ENCODE measurements at places on chromosomes 3 and 15.

- DNase-seq, result no peak
Observed at GRCh38 chr3:61570813-61571212, 9.4 kb downstream of the PTPRG start.

GRCh38 chr15:51288143-51289065 lies 50.0 kb downstream of the CYP19A1 start:
- no peak for DNase-seq

DNA sequence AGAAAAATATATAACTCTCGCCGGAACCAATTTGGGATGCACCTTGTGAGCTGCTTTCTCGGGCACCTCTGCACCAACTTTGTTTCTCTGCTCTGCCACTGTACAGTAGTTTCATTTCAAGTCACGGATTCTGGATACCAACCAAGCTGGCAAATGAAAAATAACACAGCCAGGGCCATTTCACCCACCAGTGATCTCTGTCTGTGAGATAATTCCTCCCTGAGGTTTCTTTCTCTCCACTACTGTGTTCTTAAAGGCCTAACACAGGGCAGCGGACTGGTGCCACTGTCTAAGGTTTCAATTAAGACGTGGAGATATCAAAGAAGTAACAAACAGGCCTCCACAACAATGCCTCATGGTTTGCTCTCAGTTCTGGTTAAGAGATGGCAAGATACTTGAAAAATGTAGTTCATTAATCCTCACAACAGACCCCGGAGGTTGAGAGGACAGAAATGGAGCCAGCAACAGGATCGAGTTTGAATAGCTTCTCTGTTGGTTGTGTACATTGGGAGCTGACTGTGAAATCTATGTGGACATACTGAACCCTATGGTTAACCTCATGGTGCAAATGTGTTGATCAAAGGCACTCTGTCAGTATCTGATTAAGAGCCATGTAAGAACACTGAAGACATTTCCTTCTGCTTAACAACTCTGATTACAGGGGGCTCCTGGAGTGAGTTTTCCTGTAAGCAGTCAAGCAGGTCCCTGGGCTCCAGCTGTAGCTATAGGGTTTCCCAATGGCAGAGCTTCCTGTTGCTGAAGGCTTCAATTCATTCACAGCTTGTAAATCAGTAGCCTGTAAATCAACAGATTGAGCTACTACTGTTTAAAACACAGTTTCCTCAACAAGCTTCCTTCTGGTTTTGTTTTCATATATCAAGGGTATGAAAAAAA lies 470.5 kb downstream of the EPHA3 start:
- DNase-seq, result no peak

DNA sequence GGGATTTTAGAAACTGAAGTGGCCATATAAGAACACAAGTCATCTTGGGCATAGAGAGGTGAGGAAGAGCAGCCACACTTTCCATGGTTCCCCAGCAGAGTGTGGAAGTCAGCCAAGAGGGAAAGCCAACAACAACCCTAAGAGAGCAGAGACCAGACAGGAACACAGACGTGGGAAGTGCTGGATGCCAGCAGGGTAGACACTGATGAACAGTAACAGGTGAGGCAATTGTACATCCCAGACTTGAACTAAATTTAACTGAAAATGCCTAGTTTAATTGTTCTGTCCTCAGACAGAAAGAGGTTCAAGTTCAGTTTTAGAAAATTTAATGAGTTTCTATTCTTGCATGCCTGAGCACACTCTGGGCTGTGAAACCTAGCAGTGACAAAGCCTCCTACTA lies 212.1 kb downstream of the ATP8B4 start:
- DNase-seq, result no peak

DNA sequence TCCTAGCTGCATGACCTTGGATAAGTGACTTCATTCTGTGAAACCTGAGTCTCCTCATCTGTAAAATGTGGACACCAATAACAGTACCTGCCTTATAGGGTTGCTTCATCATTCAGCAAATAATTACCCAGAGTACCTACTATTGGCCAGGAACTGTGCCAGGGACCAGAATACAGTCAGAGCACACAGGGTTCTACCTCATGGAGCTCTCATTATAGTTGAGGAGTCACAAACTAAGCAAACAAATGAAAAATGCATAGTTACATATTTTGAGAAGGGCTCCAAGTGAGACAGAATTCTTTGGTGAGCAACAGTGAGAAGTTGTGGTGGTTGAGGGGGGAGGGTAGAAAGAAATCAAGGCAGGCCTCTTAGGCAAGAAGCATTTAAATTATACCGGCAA lies 308.6 kb upstream of the WNT5A start:
- no peak for DNase-seq

DNA sequence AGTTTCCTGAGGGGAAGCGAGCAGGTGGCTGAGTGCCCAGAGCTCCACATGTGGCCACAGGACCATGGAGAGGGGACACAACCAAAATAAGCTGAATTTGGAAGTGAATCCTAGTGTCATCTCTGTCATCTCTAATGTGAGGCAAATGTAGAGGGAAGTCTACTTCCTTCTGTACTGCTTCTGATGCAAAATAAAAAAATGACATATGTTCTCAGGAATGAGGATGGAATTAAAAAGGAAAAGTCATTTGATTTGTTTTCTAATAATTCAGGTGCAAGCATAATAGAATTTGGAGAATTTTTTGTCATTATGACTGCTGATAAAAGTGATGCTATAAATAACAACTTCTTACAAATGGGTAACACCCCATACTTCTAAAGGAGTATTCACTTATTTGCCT lies 59.5 kb upstream of the POU1F1 start:
- no peak for DNase-seq

GRCh38 chr3:48413086-48413485 lies 16.8 kb downstream of the PLXNB1 start:
- DNase-seq, result no peak

DNA sequence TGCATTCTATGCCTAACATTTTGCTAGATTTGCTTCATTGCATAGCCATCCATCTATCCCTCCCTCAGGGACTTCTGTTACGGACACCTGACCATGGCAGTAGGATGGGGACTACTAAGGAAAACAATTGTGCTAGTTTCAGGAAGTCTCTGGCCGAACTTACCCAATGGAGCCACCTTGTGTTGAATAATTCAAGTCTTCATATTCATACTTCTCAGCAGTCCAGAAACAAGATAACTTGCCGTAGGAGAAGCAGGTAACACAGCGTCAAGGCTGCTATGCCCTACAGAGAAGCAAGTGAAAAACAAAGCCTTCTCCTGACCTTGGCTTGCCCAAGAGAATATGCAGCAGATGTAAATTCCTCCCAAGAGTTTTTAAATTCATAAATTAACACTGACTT lies 685.3 kb downstream of the GRM7 start:
- no peak for DNase-seq

- no peak for DNase-seq
Observed at GRCh38 chr3:53711387-53711786, 134.8 kb downstream of the CHDH start.

- no peak for DNase-seq
Observed at GRCh38 chr3:19467761-19468160, 319.5 kb downstream of the KCNH8 start.

GRCh38 chr3:139110072-139110830 lies 65.6 kb upstream of the PRR23C start:
- DNase-seq, result no peak
